Uterus (tissue), 4 donors: ENCODE measurements at places on chromosomes 11 and 22.

DNA sequence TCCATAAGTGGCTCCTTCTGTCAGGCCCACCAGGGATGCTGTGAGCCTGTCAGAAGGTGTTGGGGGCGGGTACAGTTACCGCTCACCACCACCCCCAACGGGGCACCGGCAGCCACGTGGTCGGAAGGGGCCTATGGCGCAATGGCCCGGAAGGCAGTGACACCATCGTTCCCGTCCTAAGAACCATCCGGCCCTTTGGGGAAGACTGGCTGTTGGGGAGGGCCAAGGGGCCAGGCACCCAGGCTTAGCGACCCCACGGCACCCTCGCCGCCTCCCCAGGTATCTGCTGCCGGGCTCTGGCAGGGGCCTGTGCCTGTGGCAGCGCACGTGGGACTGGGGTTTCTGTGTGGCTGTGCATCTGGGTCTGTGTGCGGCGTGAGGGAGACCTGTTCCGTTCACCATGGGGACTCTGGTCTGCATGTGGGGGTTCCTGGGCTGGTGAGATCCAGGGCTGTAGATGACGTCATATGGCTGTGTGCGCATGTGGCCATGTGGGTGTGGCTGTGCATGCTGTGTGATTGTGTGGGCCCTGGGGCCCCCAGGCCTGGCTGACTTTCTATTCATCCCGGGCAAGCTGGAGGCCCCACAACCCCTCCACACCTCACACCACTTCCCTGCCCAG is 717 bp downstream of the OSM start:
- DNase-seq = no peak

GRCh38 chr11:27116684-27117083 is 76.1 kb downstream of the BBOX1 start:
- no peak for DNase-seq

- no peak for DNase-seq
These were observed 6.8 kb upstream of the ANKRD13D start for GRCh38 chr11:67282155-67282875.

- DNase-seq = no peak
These were observed 356.4 kb downstream of the DYNC2H1 start for GRCh38 chr11:103465555-103466140.

GRCh38 chr11:43908191-43908590 is 27.6 kb downstream of the ALKBH3 start:
- DNase-seq = no peak

DNA sequence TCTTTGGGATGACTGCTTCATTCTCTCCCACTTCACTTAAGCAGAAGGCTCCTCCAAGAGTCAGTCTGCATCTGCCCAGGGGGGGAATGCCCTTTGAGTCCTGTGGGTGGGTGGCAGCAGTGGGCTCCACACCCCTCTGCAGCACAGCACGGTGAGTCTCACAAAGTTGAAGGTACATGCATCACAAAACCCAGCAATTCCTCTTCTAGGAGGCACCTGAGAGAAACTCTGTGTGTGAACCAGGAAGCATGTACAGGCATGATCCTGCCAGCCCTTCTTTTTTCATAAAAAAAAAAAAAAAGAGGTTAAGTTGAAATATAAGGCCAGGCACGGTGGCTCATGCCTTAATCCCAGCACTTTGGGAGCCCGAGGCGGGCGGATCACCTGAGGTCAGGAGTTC is 87.2 kb downstream of the MYO18B start:
- DNase-seq = no peak

- DNase-seq = no peak
These were observed 11.9 kb downstream of the APOL2 start for GRCh38 chr22:36227396-36227795.

- DNase-seq = no peak
These were observed 1.0 kb downstream of the ADAMTS15 start for GRCh38 chr11:130449310-130449990.

- DNase-seq = no peak
These were observed 281.9 kb downstream of the CADM1 start for GRCh38 chr11:115222218-115222862.

DNA sequence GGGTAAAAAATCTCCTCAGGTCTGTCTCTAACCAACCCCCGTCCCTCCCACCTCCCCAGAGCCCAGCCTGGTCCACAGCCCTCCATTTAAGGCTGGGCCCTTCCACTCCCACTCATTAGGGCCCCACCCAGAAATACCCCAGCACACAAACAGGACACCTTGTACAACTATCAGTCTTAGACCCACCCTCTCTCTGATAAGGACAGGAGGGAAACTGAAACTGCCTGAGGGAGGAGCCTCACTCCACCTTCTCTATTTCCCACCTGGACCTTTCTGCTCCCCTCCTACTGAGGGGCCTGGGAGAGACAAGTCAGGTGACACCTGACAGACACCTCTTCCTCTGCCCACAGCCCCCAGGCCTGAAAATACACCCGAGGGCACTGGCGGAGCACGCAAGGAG is 90.2 kb downstream of the PLEKHA7 start:
- DNase-seq = no peak

DNA sequence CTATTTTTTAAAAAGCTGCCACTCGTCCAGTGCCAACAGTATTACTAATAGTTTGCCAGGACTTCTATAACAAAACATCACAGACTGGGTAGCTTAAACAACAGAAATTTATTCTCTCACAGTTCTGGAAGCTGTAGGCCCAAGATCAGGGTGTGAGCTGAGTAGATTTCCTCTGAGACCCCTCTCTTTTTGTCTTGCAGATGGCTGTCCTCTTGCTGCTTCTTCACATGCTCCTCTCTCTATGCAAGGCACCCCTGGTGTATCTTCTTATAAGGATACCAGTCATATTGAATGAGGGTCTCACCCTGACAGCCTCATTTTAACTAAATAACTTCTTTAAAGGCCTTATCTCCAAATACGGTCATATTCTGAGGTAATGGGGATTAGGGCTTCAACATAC is 390.9 kb downstream of the DLG2 start:
- no peak for DNase-seq

GRCh38 chr11:47912843-47913437 is 64.8 kb upstream of the NUP160 start:
- DNase-seq = no peak

- no peak for DNase-seq
These were observed 5.6 kb downstream of the IGLL5 start for GRCh38 chr22:22893077-22893805.

DNA sequence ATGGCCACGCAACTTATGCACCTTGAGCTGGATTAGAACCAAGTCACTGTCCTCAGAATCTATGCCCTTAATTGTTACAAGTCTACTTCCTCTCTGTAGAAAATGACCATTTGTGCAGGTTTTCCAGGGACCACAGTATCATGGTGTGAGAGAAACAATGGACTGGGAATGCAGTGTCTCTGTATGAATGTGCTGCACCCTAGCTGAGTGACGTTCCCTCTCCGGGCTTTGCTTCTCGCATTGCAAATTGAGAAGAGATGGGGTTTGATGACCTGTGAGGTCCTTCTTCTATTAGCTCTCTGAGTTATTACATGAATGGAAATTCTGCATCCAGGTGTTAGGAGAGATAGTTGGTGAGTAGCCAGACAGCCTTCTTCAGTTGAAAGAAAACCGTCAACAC is 1052.3 kb downstream of the NTM start:
- DNase-seq = no peak

- DNase-seq = no peak
These were observed 910.4 kb downstream of the METTL15 start for GRCh38 chr11:29018631-29019030.

DNA sequence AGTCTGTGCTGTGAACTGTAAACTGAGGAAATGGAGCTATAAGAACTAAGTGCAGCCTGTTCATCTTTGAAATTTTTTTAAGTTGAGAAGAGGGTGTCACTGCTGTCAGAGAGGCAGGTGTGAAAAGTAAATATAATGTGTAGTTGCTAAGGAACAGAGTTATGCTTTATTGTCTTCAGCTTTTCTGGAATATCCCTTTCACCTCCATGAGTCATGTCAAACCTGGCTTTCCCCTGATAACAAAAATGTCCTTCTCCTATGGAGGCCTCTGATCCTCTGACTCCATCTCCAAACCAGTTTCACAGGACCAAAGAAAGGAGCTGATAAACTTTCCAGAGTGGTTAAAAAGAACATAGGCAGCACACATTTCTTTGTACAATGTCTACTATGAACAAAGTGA is 12.8 kb upstream of the MUC15 start:
- DNase-seq = no peak

- no peak for DNase-seq
These were observed 42.6 kb upstream of the VPREB1 start for GRCh38 chr22:22201930-22202343.

DNA sequence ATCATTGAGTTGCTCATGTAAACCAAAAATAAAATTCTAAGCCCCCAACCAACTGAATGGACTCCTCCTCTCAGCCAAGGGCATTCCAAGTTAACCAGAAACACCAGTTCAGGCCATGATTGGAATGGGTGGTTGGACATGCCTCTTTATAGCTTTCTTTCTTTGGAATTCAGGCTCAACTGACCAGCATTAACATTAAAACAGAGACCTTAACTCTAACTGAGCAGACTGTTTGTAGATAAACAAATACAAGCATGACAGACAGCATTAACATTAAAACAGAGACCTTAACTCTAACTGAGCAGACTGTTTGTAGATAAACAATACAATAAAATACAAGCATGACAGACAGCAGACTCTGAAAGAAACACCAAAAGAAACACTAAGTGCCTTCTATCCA is 278.2 kb downstream of the DLG2 start:
- DNase-seq = no peak

GRCh38 chr11:131612533-131612932 is 242.1 kb downstream of the NTM start:
- no peak for DNase-seq

- no peak for DNase-seq
These were observed 42.8 kb upstream of the CCND1 start for GRCh38 chr11:69598147-69598546.

DNA sequence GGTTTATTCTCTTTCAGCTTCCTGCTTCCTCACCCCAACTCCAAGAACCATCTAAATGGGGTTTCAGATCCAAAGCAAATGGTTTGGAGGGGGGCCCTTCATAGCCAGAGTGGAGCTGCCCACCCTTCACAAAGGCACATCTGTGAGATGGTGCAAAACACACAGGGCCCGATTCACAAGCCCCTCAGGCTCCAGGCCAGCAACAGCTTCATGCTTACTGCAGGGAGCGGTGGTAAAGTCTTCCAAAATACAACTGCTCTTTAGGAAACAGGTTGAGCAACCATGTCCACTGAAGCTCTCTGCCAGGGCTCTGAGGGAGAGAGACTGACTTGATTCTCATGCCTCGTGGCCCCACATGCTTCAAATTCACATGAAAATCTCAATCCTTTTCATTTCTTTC is 213.0 kb upstream of the NARS2 start:
- DNase-seq = no peak

DNA sequence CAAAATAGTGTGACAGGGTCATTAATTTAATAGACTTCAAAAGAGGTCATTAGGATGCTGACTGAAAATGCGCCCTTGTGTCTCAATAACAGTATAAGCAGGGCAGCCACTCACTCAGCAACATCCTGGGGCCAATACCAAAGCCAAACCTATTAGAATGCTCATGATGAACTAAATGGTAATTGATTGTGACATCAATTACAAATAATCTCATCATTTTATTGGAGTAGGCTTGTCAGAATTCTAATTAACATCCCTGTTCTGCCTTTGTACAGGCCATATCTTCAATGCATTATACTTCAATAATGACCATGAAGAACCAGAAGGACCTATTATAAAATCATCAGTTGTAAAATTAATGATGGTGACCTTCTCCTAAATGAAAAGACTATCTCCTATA is 64.2 kb downstream of the DNAJC24 start:
- no peak for DNase-seq

DNA sequence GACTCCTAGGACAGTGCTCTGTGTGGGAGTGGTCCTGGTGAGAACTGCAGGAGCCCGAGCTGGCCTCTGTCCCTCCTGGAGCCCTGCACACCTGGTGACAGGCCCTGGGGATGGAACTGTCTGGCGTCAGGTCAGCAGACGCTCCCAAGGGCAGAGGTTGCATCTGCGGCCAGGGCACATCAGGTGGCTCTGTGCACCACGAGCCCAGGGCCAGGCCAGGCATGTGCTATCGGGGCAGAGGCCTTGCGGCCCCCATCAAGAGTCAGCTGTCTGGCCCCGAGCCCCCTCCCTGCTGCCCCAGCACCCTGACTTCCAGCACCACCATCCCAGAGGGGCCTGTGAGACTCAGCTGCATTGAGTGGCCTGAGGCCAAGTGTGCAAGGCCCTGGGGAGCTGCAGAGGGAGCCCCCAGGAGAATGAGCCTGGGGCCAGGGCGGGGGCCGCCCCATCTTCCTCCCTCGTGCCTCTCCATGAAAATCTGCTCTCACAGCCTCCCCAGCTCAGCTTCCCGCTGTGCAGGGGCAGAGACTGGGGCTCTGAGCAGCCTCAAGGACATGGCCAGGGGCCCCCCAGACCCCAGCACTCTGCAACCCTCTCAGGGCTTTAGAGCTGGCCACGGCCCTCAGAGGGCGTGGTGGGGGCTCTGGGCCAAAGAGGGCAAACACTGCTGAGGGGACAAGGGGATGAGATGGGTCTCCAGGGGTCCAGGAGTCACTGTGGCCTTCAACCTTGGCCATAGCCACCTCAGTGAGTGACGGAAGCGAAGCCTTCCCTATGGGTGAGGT is 56.4 kb downstream of the RTL6 start:
- DNase-seq = no peak

DNA sequence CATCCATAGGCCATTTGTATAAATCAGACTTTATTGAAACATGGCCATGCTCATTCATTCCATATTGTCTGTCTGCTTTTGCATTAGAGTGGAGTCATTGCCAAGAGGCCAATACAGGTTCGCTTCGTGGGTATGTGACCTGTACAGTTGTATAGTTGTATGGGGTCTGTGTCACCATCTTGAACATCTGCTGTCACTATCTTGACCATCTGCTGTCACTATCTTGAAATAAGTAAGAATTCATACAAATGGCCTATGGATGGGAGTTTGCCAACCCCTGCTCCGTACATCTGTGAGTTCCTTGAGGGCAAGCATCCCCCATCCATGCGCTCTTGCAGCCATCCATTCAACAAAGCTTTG is 44.4 kb upstream of the ANO1 start:
- DNase-seq = no peak

- no peak for DNase-seq
These were observed 23.9 kb downstream of the IGLL5 start for GRCh38 chr22:22911327-22912134.

DNA sequence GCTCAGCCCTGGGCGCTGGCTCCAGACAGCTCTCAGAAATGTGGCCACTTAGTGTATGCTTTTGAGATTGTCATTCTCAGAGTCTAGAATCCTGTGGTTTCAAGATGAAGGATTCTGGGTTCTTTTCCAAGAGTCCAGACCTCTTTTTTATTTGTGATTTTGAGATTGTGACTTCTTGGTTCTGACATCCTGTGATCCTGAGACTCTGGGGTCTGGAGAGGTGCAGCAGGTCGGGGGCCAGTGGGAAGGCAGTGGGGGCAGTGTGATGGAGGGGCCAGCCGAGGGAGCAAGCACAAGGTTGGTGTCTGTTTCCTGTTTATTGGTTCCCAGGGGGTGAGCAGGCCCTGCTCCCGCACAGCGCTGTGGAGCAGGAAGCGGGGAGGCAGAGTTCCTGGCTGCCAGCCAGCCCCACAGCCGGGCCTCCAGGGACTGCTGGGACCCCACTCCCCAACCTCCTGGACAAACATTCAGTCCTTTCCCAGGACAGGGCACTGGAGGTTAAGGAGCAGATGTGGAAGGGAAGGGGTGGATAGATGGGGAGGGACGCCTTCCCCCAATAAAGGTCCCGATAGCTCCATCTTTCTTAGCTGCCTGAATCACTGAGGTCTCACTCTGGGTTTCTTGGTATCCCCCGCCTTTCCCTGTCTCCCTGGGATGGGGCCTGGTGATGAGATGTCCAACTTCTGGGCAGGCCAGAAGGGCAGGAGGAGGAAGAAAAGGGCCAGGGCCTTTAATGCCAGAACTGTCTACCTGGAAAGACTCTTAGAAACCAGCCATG is 13.7 kb downstream of the ARHGEF17 start:
- DNase-seq = peak; percentile 72
